ENCODE measurements at places on chromosomes 12 and 14.

- no peak for DNase-seq
Measured at GRCh38 chr14:50790589-50790988, 40.4 kb downstream of the NIN start.

DNA sequence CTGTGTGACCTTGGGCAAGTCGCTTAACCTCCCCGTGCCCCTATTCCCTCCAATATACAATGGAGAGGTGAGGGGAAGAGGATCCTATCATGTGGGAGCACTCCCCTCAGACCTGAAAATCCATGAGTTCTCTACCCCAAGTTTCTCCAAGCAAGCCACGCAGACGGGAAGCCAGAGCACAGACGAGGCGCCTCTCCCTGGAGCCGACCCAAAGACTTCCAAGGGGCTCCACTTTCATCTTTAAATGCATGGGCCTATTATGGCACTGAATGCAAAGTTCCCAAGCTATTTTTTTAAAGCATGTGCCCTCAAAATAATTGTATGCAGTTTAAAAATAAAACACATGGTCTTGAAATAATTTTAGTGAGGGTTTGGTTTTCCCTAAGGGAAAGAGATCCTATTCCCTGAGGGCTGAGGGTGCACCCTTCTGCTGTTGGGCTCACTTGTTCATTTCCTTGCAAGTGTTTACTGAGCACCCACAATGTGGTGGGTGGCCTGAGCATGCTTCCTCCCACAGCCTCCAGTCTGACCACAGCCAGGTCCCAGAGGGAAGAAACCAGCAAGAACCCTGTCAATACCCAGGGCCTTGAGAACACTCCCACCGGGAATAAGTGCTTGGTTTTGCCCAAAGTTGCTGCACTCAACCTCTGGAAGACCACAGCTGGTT, 14.6 kb downstream of the CMKLR1 start:
- DNase-seq = no peak

DNA sequence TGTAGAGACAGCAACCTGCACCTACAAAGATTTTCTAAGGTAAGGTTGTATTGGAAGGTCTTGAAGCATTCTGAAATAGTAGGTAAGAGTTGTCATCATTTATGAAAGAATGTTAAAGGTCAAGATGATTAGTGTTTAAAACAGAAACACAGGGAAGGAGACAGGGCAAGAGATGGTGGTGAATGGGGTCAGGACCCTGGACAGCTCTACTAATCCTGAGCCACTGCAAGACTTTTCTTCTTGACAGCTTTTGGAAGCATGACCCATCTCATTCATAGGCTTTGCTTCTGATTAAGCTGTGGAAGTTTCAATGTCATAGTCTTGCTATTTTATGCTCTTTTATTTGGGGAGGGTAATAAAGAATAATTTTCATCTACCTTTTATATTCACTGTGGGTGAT, 75.5 kb upstream of the CAND1 start:
- DNase-seq = no peak

GRCh38 chr14:88272390-88273269, 50.4 kb downstream of the KCNK10 start:
- DNase-seq = no peak

DNA sequence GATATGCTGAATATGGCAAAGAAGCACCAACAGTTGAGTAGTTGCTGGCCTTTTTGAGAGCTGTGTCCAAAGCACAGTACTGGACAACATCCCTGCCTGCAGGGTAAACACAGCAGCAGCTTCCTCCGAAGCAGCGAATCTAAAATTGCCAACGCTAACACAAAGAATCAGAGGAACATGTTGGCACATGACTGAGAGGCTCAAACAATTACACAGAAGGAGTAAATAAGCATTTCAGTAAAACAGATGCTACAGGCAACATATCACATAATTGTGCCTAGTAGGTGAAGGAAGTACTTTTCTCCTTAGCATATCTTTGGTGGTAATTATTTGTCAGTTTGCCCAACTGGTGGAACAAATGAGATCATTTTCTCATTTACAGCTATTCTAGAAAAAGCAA, 52.1 kb downstream of the KICS2 start:
- DNase-seq = no peak

GRCh38 chr12:102197789-102198188, at the start of gene PMCH:
TSS of gene PMCH (minus strand) at chr12:102197833. CDS start at chr12:102197770, 63 bp downstream.
- DNase-seq = no peak

DNA sequence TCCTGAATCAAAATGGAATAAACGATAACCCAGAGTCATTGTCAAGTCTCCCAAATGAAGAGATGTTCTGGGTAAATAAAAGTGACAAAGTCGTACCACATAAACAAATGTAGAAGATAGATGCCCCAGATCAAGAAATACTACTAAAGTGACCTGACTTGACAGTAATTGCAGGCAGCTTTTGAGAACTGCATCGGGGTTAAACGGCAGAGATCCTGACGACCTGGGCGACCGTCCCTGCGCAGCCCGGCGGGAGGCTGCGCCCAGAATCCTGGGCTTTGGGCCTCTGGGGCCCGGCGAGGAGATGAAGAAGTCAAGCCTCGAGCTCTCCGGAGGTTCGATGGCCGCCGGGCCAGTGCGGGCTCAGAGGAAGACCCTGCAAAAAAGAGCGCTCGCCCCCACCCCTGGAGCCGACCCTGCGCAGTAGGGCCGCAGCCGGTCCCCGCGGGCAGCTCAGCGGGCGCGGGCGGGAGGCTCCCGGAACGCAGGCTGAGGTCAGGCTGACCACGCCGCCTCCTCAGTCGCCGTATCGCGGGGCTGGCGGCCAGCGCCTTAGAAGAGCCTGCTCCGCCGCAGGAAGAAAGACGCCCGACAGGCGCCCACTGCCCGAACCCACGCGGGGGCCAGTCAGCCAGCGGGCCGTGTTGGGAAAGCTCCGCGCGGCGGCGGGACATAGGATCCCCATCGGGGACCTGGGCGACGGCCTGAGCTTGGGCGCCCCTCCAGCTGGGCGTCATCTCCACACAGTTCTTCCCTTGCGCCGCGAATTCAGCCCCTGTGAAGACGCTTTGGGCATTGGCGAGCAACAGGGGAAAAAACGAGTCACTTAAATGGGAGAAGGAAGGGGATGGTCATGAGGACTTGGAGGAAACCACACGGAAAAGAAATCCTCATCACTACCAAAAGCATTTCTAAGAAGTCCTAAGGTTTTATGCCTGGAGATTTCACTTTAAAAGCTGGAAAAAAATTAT, 16.0 kb downstream of the NKX2-1 start:
- no peak for DNase-seq

GRCh38 chr12:817941-818600, 65.7 kb downstream of the WNK1 start:
- no peak for DNase-seq

DNA sequence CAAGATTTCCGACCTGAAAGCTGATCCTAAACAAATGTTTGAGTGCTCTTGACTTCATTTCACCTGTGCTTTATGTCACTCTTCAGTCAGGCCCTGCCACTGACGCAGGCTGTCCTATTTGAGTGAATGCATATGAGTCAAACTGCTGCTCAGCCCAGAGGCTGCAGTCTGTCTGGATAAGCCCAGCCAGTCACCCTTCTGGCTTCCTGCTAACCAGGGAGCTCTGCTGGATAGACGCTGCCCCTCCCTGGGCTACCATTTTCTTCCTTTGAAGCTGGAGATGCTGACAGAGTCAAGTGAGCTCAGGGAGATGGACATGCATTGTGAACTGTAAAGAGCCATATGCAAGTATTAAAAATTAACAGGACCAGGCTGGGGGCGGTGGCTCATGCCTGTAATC, 5.1 kb upstream of the TUNAR start:
- no peak for DNase-seq

Measured in activated CD4-positive, alpha-beta T cell treated with anti-CD3 and anti-CD28 coated beads, Interleukin-2, amount 50 U/mL, for 24 hours (primary cell).